Stimulated activated memory B cell treated with anti-CD40 and anti-IgM and Interleukin-4, amounts not matched to agents 10 μg/mL and 1 μg/mL and 100 μg/mL, for 72 hours (primary cell): ENCODE measurements at places on chromosomes 2 and 18.
A peak's percentile ranks its signal among the peaks of the same experiment; 100 is the strongest.

DNA sequence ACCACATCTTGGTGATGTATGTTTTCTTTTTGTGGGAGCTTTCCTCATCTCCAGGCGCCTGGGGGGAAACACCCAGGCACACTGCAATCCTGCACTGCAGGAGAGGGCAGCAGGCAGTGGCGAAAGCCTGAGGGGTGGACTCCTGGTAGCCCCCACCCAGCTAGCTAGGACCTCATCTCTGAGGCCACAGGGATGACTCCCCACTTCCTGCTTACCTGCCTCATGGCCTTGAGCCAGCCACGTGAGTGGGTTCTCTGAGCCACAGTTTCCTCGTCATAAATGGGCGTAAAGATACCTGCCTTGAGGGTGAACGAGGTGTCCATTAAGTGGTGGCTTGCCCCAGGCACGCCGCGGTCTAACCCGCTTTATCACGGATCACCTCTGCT, 19.1 kb downstream of the TRAF3IP1 start:
- no peaks in the 10 kb centered on the region for H3K27me3 ChIP-seq
- H3K27ac ChIP-seq, result no peak overlapping the region
- peaks cover 22% of the 10 kb centered on the region for H3K36me3 ChIP-seq

- no peaks in the 10 kb centered on the region for H3K36me3 ChIP-seq
- H3K27ac ChIP-seq, result no peak overlapping the region
- no peaks in the 10 kb centered on the region for H3K27me3 ChIP-seq
- ATAC-seq, result no peak
Observed at GRCh38 chr2:107543793-107544192, 282.9 kb upstream of the RGPD4 start.

DNA sequence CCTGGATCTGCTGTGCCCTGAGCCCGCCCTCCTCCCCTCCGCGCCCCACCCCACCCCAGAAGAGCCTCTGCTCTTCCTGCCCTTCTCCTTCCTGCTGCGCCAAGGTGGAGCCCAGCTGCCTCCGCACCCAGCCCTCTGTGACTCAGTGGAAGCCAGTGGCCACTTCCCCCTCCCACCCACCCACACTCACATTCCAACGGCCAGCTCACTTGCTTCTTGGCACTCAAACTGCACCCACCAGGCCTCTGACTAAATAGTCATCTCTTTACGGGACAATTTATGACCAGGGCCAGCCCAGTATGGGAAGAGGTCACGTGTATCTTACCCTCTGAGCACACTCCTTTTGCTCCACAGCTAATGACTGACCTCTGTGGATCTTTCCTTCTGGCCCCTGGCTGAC, 150.4 kb upstream of the SLC1A4 start:
- peaks cover 49% of the 10 kb centered on the region for H3K4me1 ChIP-seq
- no peak for ATAC-seq
- no peaks in the 10 kb centered on the region for H3K36me3 ChIP-seq
- H3K4me3 ChIP-seq, result no peak overlapping the region
- H3K27me3 ChIP-seq, result no peaks in the 10 kb centered on the region
- peak overlapping the region; percentile 75 for H3K27ac ChIP-seq

GRCh38 chr2:198371329-198371728, 566.9 kb downstream of the PLCL1 start:
- peak overlapping the region; percentile 30 for H3K4me3 ChIP-seq
- no peak for ATAC-seq
- H3K4me1 ChIP-seq, result peaks cover 11% of the 10 kb centered on the region
- H3K27me3 ChIP-seq, result peaks cover 17% of the 10 kb centered on the region

DNA sequence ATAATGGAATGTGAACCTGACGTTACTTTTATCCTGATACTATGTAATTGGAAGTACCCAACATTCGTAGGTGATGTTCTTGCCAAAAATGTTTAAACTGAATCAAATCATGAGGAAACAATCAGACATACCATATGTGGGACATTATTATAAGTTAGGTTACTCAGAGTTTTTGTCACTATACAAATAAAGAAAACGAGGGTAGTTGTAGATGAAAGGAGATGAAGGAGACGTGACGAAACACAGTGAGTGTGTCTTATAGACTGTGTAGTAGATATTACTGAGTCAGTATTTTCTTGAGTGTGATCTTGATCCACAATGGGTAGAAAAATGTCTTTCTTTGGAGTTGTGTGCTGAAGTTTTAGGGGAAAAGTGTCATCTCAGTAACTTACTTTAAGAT, 176.8 kb downstream of the ZNF407 start:
- ATAC-seq, result no peak
- H3K4me3 ChIP-seq, result no peak overlapping the region
- H3K27ac ChIP-seq, result no peak overlapping the region
- peaks cover 26% of the 10 kb centered on the region for H3K4me1 ChIP-seq
- H3K36me3 ChIP-seq, result peaks cover 15% of the 10 kb centered on the region

- peak; percentile 86 for ATAC-seq
- H3K27ac ChIP-seq, result peak overlapping the region; percentile 36
- peak overlapping the region; percentile 47 for H3K4me3 ChIP-seq
- peaks cover 22% of the 10 kb centered on the region for H3K4me1 ChIP-seq
- no peaks in the 10 kb centered on the region for H3K36me3 ChIP-seq
- H3K27me3 ChIP-seq, result no peaks in the 10 kb centered on the region
Observed at GRCh38 chr2:48227617-48228344, 302.2 kb upstream of the STON1 start.

GRCh38 chr18:40662898-40663437, 1292.1 kb upstream of the PIK3C3 start:
- H3K27me3 ChIP-seq, result no peaks in the 10 kb centered on the region
- no peak for ATAC-seq
- H3K4me3 ChIP-seq, result no peak overlapping the region
- H3K36me3 ChIP-seq, result no peaks in the 10 kb centered on the region
- no peaks in the 10 kb centered on the region for H3K4me1 ChIP-seq

DNA sequence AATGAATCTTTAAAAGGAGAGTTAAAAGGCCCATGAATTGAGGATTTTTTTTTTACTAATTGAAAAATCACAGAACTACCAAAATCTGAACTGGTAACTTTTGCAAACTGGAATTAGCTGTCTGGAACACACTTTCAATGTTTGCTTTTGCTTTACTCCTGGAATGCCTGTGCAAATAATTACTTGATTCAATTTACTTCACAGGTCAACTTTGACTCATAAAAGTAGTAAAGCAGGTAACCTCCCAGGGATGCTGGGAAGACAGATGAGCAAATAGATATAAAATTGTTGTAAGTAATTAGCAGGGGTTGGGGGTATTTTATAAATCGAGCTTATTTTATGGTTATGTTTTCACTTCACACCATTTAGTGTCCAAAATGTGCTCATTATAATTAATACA, 398.3 kb upstream of the HNRNPA3 start:
- no peaks in the 10 kb centered on the region for H3K4me1 ChIP-seq
- ATAC-seq, result no peak
- no peak overlapping the region for H3K27ac ChIP-seq
- H3K36me3 ChIP-seq, result no peaks in the 10 kb centered on the region
- H3K27me3 ChIP-seq, result peaks cover 9% of the 10 kb centered on the region

- H3K4me3 ChIP-seq, result no peak overlapping the region
- peaks cover 4% of the 10 kb centered on the region for H3K36me3 ChIP-seq
- H3K4me1 ChIP-seq, result peaks cover 78% of the 10 kb centered on the region
- peaks cover 19% of the 10 kb centered on the region for H3K27me3 ChIP-seq
Observed at GRCh38 chr2:65386344-65386743, 46.1 kb downstream of the SPRED2 start.

- ATAC-seq, result peak; percentile 84
- H3K4me3 ChIP-seq, result peak within 1 kb of the TSS; percentile 83
- peaks cover 12% of the 10 kb centered on the region for H3K36me3 ChIP-seq
- peaks cover 18% of the 10 kb centered on the region for H3K4me1 ChIP-seq
- peak within 1 kb of the TSS; percentile 89 for H3K27ac ChIP-seq
Observed at GRCh38 chr2:101697124-101698013, at the start of gene MAP4K4. Gene MAP4K4, plus strand, starts transcription at chr2:101697707. Its CDS starts 374 bp downstream, at chr2:101698081.

DNA sequence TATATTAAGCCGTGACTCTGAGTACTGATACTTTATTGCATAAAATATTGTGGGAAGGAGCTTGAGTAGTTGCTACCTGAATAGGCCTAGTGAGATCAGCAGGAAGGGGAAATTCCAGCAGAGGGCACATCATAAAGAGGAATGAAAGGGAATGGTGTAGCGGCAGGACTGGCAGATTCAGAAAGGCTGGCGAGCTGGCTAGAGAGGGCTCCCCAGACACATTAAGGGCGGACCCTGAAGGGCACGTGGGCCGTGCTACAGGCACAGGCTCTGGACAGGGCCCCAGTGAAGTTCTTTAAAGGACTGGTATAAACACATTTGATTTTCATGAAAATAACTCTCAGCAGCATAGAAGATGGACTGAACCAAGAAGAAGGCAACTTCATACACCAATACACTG, 43.0 kb downstream of the PTPN2 start:
- no peaks in the 10 kb centered on the region for H3K27me3 ChIP-seq
- H3K36me3 ChIP-seq, result peaks cover 34% of the 10 kb centered on the region
- ATAC-seq, result no peak
- H3K4me3 ChIP-seq, result peak overlapping the region; percentile 74
- peaks cover 66% of the 10 kb centered on the region for H3K4me1 ChIP-seq

DNA sequence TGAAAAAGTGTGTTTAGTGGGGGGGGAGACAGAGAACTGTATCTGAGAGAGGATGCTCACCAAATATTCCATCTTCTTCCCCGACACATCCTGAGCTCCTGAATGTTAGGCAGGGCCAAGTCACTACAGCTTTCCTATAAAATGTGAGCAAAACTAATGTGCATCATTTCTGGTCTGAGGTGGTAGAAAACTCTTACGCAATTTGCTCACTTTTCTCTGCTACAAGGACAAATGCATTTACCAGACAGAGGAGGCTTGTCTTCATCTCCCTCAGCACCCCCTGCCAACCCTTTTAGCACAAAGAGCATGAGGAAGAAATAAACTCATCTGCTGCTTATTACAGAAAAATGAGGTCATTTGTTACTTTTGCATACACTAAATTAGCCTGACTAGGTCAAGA, 554.0 kb downstream of the RNF144A start:
- H3K4me1 ChIP-seq, result no peaks in the 10 kb centered on the region
- no peak for ATAC-seq
- H3K27me3 ChIP-seq, result peaks cover 31% of the 10 kb centered on the region
- no peak overlapping the region for H3K27ac ChIP-seq
- H3K36me3 ChIP-seq, result no peaks in the 10 kb centered on the region
- H3K4me3 ChIP-seq, result no peak overlapping the region

- no peaks in the 10 kb centered on the region for H3K27me3 ChIP-seq
- no peak for ATAC-seq
- no peak overlapping the region for H3K27ac ChIP-seq
- no peaks in the 10 kb centered on the region for H3K4me1 ChIP-seq
- no peak overlapping the region for H3K4me3 ChIP-seq
Observed at GRCh38 chr2:58913082-58913726, 672.1 kb upstream of the FANCL start.

DNA sequence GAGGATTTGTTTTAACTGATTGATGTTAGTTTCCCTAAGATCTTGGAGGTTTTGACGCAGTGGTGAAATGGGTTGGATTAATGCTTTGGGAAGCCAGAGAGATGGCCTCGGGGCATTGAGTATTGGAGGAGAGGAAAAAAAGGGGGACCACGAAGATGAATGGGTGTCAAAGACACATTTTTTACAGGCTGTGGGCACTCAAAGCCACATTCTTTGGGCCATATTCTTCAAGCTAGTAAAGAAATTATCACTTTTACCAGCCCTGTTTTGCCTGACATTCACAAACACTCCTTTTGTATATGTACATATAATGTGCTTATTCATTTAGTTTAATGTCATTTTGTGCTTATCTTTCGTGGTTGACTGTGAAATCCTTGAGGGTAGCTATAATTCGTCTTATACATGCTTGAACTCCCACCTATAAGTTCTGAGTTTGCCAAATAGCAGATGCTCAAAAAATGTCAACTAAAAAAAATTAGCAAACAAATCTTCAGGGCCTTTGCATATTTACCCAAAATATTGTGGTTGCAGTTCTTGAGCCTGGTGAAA, 146.3 kb downstream of the ARL6IP6 start:
- ATAC-seq, result no peak
- H3K27ac ChIP-seq, result no peak overlapping the region
- no peaks in the 10 kb centered on the region for H3K27me3 ChIP-seq
- no peaks in the 10 kb centered on the region for H3K4me1 ChIP-seq
- no peaks in the 10 kb centered on the region for H3K36me3 ChIP-seq

DNA sequence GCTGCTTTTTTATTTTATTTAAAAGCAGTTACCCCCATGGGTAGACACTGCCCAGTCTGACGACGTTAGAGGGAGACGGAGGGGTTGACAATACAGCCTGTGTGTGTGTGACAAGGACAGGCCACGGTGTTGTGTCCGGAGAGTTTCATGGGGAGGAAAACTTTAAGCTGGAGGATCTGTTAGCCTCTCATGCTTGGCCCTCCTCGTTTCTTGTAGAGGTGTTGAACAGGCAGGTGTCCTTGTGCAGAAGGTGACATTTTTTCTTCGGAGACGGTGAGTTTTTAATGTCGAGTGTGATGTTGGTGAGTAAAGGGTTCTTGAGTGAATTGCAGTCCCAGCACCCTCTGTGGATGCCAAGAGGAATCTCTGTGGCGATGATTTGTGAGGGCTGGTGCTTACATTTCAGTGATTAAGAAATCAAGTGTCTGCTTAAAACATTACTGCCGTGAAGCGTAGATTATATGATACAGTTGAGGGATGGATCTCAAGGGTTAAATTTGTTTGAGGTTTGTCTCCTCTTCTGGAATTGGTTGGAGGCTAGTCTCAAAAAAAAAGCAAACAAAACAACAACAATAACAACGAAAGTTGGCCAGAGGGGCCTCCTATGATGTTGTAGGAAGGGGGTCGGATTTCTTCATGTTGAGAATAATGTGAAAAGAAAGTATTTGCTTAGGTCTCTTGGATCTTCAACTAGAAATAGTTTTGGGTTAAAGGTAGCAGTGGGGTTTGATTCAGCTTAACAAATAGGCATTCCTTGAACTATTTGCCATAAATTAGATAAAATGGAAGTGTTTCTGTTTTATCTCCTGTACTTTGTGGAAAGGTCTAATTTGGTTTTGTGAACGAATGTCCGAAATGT, 1.6 kb downstream of the NCOA1 start:
- H3K36me3 ChIP-seq, result no peaks in the 10 kb centered on the region
- H3K27me3 ChIP-seq, result no peaks in the 10 kb centered on the region
- peaks cover 65% of the 10 kb centered on the region for H3K4me1 ChIP-seq

- peaks cover 4% of the 10 kb centered on the region for H3K36me3 ChIP-seq
- no peak overlapping the region for H3K4me3 ChIP-seq
- peaks cover 18% of the 10 kb centered on the region for H3K27me3 ChIP-seq
- no peak for ATAC-seq
- no peaks in the 10 kb centered on the region for H3K4me1 ChIP-seq
Observed at GRCh38 chr2:205745661-205746419, 63.5 kb downstream of the NRP2 start.

- ATAC-seq, result no peak
- H3K27ac ChIP-seq, result no peak overlapping the region
- peaks cover 24% of the 10 kb centered on the region for H3K27me3 ChIP-seq
- no peaks in the 10 kb centered on the region for H3K36me3 ChIP-seq
- no peak overlapping the region for H3K4me3 ChIP-seq
- H3K4me1 ChIP-seq, result peaks cover 13% of the 10 kb centered on the region
Observed at GRCh38 chr2:59167514-59167913, 926.4 kb upstream of the FANCL start.

DNA sequence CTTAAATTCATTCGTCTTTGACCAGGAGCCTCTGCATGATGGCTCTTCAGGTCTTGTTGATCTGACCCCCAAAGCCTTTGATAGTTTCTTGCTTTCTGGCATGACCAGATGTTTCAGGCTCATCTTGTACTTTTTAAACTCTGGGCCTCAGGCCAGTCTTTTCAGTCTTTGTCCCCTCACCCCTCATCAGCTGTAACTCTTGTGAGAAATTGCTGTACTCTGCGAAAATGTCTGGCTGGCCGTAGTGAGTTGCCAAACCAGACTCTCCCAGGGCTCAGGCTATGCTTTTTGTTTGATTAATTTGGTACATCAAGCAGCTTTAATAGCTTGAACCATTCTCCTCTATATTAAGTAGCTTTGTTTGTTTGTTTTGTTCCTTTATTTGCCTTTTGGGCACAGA, 75.9 kb downstream of the BABAM2 start:
- H3K4me1 ChIP-seq, result peaks cover 6% of the 10 kb centered on the region
- H3K27ac ChIP-seq, result no peak overlapping the region
- H3K36me3 ChIP-seq, result peaks cover 60% of the 10 kb centered on the region
- no peak for ATAC-seq
- no peak overlapping the region for H3K4me3 ChIP-seq
